ENCODE measurements at places on chromosomes 3 and 15. TPM values are rescaled to one million over a fixed set of nuclear protein-coding genes. Genes with fewer than 3 reads are reported as not detected.

The DAZL gene
- not detected for total RNA-seq

DNA sequence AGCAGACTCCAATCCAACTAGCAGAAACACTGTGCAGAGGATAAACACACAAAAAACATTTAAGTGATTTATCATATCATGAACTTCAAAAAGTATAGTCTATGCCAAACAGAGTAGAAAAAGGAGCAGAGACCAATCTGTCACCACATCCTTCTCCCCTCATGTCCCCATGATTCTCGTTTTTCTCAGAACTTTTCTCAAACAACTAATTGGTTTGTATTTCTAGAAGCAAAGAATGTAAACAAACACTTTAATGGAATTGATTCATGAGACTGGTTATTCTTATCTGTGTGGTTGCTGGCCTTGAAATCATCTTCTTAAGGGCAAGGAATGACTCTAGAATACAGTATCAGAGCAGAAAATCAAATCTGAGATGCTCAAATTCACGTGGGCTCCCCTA is 294.2 kb upstream of the THBS1 start:
- DNase-seq = no peak

DNA sequence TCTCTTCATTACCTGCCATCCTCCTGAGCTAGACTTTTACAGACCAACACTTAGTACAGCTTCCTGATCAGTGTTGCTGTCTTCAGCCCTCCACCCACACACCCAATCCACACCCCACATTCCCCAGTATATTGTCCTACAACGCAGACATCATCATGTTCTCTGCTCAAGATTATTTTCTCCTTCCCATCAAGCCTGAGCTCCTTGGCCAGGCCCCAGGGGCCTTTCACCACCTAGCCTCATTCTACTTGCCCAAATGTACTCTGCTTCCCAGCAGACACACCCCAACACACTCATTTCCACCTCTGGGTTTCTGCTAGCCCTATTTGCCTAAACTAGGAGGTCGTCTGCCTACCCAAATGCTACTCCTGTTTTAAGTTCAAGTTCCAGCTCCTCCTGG is 37.0 kb downstream of the DAPK2 start:
- no peak for DNase-seq

DNA sequence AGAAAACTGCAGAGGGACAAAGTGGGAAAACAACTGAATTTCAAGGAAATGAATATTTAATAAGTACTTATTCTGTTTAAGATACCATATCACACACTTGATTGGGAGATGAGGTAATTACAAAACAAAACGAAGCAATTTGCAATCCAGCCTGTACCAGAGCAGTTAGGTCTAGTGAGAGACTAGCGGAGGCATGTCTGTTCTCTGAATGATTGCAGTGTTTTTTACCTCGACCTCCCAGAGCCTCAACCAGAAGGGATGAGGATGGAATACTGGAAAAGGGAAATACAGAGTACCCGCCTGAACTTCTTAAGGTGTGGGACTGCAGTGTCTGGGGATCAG is 59.5 kb downstream of the PIK3CB start:
- no peak for DNase-seq

Data from adrenal gland (tissue), 19 donors.